ENCODE measurements at places on chromosomes 7 and 10. TPM values are rescaled to one million over a fixed set of nuclear protein-coding genes. Genes with fewer than 3 reads are reported as not detected.

Gene CYP26A1
- total RNA-seq: not detected

Gene PAX2
- not detected for total RNA-seq

Gene MMRN2
- 13.2 TPM for total RNA-seq

Gene FEZF1
- not detected for total RNA-seq

Gene PDE6C
- total RNA-seq: not detected

Gene PNLIPRP1
- not detected for total RNA-seq

Data from aortic smooth muscle cell (primary cell).